ENCODE measurements at places on chromosomes 16 and 17.

GRCh38 chr17:43018932-43019331 lies 3.3 kb downstream of the VAT1 start:
- no peak for DNase-seq

- DNase-seq = no peak
Measured at GRCh38 chr17:41065829-41066624, at the start of gene KRTAP2-4. TSS of gene KRTAP2-4 (minus strand) at chr17:41065879. CDS start at chr17:41065845, 34 bp downstream.

DNA sequence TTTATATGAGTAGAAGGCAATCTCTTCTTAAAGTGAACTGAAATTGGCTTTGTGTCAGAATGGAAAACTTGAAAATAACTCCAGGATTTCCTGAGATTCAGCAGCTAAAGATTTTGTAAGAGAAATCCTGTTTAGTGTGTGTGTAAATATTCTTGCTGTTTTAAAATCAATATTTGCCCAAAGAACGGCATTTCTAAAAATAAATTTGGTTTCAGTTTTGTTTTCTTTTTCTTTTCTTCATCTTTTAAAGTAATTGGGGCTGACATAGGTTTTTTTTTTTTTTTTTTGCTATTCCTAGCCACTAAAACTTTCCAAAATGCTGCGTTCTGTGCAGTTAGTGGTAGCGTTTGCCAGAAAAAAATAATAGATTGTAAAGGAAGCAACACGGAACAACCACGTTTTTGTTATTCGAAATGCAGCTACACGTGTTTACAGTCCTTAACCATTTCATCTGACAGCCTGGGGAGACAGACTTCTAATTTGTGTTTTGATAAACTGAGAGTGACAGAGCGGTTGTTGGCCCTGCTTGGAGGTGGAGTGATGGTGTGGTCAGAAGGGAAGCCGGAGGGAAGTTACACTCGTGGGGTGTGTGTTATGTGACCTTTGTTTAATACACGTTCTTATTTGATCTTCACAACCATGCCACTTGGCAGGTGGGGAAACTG lies 21.6 kb upstream of the SMPD3 start:
- DNase-seq = no peak

DNA sequence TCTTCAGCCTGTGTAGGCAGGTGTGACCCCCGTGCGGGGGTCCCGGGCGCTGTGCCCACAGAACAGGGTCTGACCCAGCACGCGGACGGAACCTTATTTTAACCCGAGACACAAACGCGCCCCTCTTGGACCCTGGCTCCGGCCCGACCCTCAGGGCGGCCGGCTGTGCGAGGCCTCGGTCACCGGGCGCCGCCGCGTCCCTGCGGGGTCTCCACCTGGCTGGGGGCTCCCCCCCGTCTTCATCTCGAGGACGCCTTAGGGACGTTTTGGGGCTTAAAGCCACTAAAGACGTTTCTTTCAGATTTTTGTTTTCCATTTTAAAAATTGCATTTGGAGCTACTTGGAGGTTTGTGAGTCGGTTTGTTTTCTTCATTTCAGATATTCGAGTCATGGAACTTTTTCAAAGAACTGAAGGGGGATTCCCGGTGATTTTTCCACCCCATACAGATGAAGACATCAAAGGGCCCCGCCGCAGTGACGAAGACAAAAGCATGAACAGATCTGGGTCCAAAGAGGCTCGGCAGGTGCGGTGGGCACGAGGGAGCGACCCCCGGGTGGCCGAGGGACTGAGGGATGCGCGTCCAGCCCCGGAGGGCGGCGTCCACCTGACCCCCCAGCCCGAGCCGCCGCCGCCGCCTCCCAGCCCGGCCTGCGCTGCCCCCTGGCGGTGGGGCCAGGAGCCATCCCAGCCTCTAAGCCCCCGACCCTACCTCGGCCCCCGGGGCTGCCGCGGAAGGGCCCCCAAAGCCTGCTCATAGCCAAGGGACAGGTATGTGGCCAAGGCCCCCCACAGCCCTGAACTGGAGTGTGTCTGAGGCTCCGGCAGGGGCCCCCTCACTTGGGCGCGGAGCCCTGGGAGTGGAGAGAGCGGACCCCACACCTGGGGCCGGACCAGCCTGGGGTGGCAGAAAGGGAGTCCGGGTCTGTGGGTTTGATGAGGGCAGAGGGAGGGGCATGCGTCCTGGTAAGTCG lies 3.8 kb upstream of the CD7 start:
- DNase-seq = peak; percentile 69

DNA sequence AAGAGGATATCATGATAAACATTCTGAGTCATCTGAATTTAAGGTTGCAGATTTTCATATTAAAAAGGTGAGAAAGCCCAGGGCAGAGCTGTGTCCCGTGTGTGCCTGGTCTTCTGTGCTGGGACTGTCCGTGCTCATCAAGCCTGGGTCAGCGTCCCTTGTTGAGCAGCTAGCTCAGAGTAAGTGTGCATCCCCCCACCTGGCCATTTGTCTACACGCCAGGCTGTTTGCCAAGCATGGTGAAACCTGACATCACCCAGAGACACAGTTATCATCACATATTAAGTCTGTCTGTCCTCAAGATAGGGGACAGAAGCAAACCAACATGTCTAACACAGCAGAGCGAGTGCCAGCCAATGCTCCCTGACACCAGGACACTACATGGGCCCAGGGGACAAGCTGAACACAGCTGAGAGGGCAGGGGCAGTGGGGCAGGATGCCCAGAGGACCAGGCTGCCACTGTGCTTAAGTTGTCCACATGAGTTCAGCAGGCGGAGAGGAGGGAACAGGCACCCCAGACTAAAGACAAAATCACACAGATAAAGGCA lies 57.9 kb upstream of the CNEP1R1 start:
- DNase-seq = no peak

DNA sequence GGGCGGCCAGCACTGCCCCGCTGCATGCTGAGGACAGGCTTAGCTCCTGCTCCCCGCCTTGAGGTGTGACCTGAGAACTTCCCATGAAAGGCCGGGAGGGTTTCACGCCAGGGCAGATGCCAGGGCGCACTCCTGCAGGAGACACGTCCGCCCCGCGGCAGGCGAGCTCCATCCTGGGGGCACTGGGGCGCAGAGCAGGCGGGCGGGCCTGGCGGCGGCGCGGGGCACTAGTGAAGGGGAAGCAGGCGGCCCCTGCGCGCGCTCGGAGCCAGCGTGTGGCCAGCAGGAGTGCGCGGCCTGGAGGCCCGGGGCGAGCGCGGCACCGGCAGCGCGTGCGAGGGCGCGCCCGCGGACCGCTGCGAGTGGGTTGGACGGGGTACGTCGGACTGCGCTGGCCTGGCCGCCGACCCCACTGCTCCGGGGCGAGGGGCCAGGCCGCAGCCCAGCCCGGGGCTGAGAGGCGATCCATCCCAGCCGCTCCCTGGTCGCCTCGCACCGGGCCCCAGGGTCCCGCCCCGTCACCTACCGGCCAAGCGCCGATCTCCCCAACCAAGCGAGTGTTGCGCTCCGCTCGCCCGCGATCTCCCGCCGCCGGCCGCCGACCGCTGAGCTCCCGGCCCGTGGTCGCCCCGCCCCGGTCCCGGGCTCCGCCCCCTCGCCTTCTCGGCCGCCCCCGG lies at the start of gene MAP3K14:
Gene MAP3K14 (minus strand): TSS at position 587 of the 677 bp plus-strand sequence. CDS start 26,275 bp downstream, outside the sequence.
- DNase-seq = peak; percentile 75

DNA sequence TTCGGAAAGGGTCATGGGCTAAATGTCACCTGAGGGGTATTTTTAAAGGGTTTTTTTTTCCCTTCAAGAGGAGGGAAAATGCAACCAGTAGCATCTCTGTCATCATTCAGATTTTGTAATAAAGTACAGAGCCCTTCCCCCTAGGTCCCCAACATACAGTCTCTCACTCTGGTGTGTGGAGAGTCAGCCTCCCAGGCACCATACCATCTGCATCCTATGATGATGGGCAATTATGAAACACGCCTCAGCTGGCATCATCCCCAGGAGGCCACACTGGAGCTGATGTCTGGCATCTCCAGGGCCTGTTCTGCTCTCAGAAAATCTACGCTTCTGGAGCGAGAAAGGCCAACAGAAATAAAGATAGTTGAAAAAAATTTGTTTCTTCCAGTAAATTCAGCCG lies 32.0 kb downstream of the TBX4 start:
- no peak for DNase-seq

DNA sequence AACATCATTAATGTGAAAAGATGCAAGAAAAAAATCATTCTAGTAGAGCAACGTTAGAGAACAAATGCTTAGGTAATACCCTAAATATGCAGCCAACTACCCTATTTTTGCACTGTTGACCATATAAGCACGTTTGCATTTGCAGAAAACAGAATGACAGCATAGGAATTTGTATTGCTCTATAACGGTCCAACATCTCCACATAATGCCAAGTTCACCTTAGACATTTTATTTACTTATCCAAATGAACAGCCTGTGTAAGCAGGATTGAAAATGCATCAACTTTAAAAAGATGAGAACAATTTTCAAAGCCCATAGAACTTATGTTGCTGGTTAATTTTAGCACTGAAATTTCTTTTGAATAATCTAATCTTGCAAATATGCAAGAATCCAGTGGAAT lies 19.1 kb upstream of the RSL1D1 start:
- no peak for DNase-seq

DNA sequence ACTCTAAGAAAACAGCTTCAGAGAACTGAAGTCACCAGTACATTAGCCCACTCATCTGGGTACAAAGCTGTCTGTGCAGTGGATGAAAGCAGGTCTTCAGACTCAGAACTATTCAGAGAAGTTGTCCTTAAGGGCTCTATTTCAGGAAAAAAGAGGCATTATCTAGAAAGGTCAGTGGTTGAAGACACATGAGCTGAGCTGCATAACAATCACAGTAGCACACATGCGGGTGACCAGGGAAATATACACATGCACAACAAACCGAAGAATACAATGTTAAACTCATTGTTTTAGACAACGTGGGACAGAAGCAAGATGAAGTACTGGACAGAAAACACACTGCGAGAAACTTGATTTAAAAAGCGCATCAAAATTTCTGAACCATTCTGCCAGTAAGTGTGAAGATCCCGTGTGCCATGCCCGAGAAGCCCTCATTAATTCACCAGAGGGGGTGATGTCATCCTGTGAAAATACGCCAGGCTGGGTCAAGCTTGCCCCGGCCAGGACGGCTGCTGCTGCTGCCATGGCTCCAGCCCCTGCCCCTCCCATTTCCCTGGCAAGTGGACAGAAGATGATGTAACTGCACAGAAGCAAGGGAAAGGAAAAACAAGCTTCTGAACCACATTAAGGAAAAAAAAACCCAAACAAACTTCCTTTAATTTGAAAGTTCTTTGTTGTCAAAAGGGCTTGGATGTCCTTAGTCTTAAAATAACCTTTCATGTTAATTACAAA lies 10.1 kb downstream of the DYNC1LI2 start:
- DNase-seq = no peak

DNA sequence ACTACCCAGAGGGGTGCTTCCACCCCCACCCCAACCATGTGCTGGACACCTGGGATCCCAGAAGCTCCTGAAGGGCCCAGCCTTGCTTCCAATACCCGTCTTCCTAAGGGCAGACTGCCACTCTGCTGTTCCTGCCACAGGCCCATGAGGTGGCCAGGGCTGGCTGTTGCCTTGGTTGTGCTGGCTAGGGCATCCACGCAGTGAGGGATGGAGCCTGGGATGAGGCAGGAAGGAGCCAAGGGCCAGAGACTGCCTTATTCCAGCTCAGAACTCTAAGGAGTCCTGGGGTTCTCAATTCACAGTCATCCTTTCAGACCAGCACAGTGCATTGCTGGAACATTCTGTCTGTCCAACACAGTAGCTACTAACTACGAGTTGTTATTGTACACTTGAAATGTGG lies 37.8 kb downstream of the BCO1 start:
- no peak for DNase-seq

- no peak for DNase-seq
Measured at GRCh38 chr17:43619705-43620104, 42.0 kb downstream of the MEOX1 start.

DNA sequence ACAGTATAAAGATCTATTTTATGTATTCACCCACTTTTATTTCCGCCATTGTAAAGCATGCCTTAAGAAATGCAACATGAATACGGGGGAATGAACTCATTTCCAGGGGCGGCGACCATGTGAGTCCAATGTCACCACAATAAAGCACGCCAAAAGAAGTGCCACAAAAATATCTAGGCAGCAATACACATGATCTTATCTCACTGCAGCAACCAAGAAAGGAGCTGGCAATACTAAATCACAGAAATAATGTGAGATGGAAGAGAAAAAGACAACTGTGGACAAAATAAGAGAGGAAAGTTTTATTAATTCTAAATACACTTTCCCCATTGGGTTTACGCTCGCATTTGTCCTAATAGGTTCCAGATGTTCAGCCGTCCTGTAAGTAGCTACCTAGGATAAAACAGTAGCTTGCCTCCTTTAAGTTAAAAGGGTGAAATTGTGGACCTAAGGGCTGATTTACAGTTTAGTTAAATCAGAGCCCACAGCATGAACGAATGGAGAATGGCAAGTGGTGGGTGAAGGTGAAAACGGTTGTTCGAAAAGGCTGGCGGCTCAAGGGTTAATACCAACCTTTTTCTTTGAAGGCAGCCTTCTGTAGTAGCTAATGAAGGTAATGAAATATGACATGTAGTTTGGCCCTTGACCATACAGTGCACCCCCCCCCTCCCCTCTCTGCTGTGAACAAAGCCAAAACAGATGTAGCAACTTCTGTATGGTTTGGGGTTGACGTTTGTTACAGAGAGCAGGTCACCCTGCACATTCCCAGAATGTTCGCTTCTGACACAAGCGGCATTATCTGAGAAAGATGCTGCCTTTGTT lies 504.2 kb upstream of the PSMD7 start:
- no peak for DNase-seq

DNA sequence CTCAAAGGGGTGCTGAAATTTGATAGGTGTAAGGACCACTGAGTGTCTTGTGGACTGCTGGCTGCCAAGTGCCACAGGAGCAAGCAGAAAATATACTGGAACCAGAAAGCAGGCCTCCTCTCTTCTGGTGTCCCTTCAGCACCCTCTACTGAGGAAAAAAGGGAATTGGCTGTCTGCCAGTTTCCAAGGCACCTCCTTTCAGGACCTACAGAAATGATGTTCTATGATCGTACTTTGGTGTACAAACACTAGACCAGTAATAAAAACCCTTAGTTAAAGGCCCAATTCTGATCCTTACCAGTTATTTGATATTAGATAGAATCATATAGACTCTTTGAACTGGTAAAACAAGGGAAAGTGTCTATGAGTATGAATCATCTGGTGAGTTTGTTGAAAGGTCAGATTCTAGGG lies 35.8 kb upstream of the BCAS3 start:
- DNase-seq = peak; percentile 36

DNA sequence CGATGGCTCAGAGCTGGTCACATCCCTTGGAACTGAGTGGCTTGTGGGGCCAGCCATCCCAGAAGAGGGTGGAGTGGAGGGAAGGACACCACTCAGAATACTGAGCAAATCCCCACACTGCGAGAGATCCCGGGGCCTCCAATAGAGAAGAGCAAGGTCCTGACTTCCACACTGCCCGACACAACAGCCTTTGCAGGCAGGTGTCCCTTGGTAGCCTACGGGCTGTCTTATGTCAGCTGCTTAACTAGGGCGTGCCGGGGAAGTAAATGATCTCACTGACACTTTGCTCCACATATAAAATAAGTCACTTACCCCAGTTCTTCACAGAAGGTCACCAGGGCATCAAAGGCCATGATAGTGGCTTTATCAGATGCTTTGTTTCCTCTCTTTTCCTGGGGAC lies 16.1 kb downstream of the RECQL5 start:
- DNase-seq = no peak

DNA sequence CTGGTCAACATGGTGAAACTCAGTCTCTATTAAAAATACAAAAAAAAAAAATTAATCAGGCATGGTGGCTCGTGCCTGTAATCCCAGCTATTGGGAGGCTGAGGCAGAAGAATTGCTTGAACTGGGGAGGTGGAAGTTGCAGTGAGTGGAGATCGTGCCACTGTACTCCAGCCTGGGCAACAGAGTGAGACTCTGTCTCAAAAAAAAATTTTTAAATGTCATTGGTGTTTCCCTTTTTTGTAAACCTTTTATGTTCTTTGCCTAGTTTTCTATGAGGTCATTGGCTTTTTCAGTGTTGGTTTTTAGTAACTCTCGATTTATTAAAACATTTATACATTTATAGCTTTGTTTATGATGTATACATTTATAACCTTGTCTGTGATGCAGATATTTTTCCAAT lies 18.2 kb downstream of the NLRC5 start:
- DNase-seq = no peak
